Uterine smooth muscle cell (primary cell): ENCODE measurements at places on chromosomes 6 and 20. TPM values are rescaled to one million over a fixed set of nuclear protein-coding genes. Genes with fewer than 3 reads are reported as not detected.

The BLTP3A gene
- total RNA-seq = 5.0 and 8.2 TPM in 2 replicates

The RWDD2A gene
- total RNA-seq = 2.9 and 5.5 TPM in 2 replicates

The RAB44 gene
- under 0.01 TPM in 1 of 2 replicates, not detected in the other for total RNA-seq

The GDAP1L1 gene
- total RNA-seq = not detected in 2 replicates

The MYBL2 gene
- total RNA-seq = 3.0 and 16.8 TPM in 2 replicates

The NR2E1 gene
- not detected in 2 replicates for total RNA-seq

The BMP7 gene
- not detected in 2 replicates for total RNA-seq

The SLC22A23 gene
- 8.9 and 18.1 TPM in 2 replicates for total RNA-seq

The CAPN11 gene
- not detected in 2 replicates for total RNA-seq

The CDH26 gene
- total RNA-seq = 0.12 and 0.33 TPM in 2 replicates

The TPD52L1 gene
- total RNA-seq = 8.1 and 13.7 TPM in 2 replicates

The SLC17A1 gene
- total RNA-seq = not detected in 2 replicates

The LINC00237 gene
- total RNA-seq = not detected in 2 replicates

The C20orf96 gene
- 3.1 and 4.4 TPM in 2 replicates for total RNA-seq
